ENCODE measurements at places on chromosomes 3 and 15.

GRCh38 chr3:11553436-11554235 lies 90.1 kb downstream of the VGLL4 start:
- no peak for DNase-seq

- no peak for DNase-seq
These were observed 87.7 kb downstream of the MYO5A start for GRCh38 chr15:52440946-52441345.

DNA sequence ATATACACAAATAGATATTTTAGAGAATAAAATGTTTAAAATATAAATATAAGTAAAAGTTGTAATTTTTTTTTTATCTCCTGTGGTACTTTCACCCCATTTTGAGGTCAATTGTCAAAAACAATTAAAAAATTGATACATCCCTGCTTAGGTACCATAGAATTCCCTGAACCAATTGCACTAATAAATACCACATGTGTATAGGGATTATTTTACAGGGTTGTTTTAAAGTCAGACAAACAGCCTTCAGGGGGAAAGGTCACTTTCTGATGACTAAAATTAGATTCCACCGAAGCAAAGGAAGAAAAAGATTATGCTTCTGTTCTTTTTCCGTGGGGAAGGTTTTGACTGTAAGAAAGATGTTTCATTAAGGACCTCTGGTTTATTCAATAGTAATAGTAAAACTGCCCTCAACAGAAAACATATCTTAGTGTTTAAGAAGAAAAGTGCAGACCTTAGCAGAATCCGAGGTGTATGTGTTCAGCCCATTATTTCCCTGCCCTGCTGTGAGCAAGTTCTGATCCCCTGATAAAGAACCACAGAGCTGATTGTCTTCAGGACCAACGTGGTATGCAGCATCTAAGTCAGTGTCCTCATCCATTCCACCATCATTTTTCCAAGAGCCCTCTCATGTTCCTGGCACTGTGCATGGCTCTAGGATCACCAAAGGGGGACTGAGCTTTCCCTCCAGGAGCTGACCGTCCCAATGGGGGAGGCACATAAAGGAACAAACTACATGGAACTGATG lies 132.9 kb upstream of the IL12A start:
- DNase-seq: no peak

- DNase-seq: no peak
These were observed 594 bp upstream of the ICE2 start for GRCh38 chr15:60479361-60480110.

GRCh38 chr3:141605883-141606282 lies 119.1 kb downstream of the RASA2 start:
- no peak for DNase-seq

DNA sequence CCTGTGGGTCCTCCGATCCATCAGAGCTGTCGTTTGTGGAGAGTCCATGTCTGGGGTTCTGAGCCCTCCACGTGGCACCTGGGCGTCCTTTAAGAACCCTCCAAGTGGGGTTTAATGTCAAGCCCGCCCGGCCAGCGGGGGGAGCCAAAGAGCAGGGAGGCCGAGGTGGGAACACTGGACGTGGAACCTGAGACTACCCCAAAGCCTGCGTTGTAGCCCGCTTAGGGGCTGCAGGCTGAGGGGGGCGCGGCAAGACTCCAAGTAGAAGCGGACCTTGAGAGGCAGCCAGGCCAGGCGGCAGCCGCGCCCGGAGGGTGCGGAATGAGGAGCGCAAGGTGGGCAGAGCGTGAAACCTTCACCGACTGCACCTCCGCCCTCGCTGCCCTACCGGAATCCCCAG lies 126.2 kb upstream of the ATP10A start:
- no peak for DNase-seq

- no peak for DNase-seq
These were observed 47.9 kb downstream of the ATP13A5 start for GRCh38 chr3:193330555-193331204.

- no peak for DNase-seq
These were observed 55.4 kb downstream of the SETD2 start for GRCh38 chr3:47108546-47108945.

- DNase-seq: no peak
These were observed 64.5 kb downstream of the CGNL1 start for GRCh38 chr15:57440799-57441198.

DNA sequence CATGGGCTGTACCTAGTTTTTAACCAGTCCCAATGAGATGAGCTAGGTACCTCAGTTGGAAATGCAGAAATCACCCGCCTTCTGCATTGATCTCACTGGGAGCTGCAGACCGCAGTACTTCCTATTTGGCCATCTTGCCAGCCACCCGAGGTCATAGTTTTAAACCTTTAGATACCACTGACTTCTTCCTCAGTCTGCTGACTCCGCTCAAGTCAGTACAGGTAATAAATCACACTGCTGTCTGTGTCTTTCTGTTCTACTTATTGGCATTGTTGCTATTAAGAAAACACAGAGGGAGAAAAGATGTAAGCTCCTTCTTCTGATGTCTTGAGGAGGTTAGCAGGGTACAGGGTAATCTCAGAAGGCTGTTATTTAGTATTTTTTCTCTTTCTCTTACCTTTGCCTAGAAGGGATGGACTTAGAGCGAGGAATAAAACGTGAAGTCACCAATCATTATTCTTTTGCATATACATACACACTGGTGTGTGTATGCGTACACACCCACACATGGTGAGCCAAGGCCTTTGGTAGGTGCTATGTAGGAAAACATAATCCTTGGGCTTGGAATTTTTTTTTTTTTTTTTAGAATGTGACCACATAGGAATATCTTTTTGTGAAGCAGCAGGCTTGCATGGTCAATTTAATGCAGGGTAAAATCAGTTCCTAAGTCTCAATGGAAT lies 197.2 kb downstream of the EDEM1 start:
- no peak for DNase-seq

DNA sequence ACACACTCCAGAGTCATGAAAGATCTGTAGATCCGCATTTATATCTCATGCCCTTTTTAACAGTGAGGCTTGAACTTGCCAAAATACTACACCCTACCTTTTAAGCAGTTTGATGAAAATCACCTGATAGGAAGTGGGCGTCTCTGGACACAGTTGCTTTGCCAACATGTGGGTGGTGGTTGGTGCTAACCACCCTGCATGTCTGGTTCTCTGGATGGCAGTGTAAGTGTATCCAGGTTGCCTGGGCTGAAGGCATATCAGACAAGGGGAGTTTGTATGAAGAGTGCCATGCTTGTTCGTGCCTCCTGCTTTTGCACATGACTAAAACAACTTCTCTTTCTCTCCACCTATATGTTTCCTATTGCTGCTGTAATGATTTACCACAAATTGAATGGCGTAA lies 159.6 kb downstream of the GHSR start:
- DNase-seq: no peak

Data from HuH-7.5 (cell line).